ENCODE measurements at places on chromosomes 2 and 18.

DNA sequence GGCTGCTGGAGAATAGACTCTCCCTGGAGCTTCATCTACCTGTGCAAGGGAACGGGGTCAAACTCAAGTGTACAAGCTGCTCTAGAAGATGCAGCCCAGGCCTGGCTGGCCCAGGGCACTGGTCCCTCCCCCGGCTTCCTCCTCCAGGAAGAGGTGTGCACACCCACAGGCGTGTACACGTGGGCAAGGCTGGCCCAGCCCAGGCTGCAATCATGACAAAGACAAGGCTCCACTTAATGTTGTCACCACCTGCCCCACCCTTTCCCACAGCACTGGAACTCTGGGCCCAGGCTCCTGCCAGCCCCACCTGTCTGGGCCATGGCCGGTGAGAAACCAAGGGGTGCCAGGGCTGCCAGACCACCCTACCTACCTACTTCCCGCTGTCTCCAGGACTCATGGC is 29.6 kb upstream of the ALPP start:
- DNase-seq = no peak

DNA sequence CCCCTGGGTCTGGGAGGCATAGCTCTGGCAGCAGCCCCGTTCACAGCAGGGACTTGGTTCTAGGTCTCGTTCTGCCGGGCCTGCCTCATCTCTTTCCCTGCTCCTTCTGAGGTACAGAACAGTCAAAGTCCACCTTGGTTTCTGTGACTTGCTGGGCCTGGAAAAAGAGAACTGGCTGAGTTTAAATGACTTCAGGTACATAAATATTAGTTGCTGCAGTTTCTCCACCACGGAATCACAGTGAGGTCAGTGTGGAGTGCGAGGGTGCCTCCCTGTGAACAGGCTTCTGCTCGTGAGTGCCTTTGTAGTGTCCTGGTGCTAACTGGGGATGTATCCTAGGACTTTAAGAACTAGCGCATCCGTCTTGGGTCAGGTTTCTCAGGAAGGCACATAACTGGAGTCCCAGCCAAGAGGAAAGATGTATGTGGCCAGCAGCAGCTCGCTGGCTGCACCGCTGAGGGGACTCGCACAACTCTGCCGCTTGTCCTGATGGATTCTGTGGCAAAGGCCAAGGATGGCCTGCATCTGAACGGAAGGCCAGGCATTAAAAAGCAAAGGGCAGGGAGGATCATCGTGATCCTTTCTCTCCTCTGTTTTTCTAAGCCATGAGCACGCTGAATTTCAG is 188.6 kb downstream of the SH3RF3 start:
- no peak for DNase-seq

- DNase-seq = peak; percentile 70
Measured at GRCh38 chr2:48530033-48530811, at the start of gene STON1. STON1 (plus strand) TSS chr2:48530154; CDS start chr2:48580634, 50,480 bp downstream.

- no peak for DNase-seq
Measured at GRCh38 chr2:126908721-126909177, 10.1 kb downstream of the TEX51 start.

DNA sequence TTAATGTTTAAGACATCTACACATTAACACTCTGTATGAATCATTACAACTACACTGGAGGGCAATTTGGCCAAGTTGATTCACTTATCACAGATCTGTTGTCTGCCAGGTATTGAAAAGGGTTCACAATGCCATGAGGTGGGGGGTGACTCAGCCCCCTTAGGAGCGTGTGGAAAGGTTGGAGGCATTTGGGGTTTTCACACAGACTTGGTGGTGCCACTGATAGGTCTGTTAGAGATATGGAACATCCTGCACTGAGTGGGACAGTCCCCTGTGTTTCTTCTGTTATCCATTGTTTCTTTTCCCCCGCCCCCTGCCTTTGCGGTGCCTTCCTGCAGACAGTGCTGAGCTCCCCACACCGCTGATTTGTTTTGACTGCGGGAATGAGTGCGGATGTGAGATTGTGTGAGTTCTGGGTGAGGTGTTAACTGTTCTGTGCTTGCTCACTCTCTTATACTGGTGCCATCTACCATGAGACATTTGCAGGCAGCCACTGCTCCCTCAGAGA is 9.3 kb upstream of the TSN start:
- no peak for DNase-seq

- DNase-seq = no peak
Measured at GRCh38 chr2:180367815-180368214, 360.7 kb upstream of the CWC22 start.

GRCh38 chr2:23219666-23220065 is 165.3 kb upstream of the KLHL29 start:
- DNase-seq = no peak

DNA sequence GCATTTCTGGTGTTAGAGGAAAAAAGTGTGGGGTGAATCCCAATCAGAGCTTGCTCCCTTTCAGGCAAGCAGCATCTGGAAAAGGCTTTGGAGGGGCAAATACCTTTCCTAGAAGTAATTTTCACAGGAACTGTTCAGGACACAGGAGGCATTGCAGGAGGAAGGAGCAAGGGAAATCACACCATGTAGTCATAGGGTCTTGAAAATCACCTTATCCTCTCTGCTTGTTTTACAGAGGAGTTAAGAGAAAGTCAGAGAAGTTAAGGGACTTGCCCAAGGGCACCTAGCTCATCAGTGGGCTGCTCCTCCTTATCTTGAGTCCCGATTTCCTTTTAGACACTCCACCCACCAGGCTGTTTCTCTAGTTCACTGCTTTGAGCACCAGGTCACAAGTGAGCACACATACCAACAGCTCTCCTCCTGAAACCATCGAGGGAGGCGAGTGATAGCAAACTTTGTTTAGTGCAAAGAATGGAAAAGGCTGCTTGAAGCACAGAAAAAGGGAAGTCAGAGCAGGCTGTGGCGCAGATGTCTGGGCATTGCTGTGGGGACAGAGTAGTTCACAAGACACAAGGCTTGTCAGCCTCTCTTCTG is 89.2 kb upstream of the CXCR4 start:
- no peak for DNase-seq

DNA sequence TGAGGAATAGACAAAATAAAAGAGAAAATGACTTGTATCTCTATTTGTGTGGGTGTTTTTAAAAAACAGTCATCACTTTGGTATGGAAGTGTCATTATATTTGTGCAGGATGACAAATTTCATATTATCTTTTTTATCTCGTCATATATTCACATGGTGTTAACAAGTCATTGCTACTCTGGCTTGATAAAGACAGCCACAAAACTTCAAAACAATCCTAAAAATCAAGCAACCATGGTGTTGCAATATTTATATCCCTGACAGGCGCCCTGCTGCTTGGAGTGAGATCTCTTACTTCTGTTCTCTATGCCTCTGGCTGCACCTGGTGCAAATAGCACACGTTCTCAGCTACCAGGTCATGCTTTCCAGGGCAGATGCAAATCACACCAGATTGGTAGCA is 278.0 kb upstream of the EPHA4 start:
- DNase-seq = no peak

GRCh38 chr18:10776493-10776892 is 250.7 kb downstream of the NAPG start:
- DNase-seq = no peak

DNA sequence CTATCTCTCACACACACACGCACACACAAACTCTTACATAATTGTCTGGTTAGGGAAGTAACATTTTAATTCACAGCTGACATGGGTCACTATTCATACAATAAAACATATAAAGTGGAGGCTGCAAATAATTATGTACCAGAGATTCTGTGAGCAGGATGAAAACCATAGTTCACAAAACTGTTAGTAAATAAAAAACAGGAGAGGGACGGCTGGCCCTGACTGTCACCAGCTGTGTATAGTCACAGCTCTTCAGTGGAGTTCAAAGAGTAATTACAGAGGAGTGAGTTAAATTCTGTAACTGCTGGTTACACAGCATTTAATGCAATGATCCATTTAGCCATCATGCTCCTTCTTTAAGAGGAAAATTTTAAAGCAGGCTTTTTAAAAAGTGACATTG is 76.9 kb downstream of the NRXN1 start:
- no peak for DNase-seq

DNA sequence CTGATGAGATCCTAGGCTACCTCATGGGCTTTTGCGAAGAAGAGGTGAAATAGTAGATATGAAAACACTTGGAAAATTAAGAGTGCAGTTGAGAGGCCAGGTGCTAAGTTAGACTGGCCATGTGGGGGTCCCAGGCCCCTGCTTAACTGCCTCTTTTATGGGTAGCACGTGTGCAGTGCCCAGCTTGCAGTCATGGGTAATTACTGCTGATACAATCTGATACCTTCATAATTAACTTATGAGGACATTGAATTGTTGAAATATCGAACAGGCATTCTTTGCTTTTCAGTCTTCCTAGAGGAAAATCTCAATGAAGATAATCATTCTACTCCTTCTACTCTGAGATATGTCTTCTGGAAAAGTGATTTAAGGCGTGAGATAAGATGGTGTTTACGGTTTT is 11.6 kb downstream of the TRAF3IP1 start:
- no peak for DNase-seq

- DNase-seq = no peak
Measured at GRCh38 chr2:85162746-85163301, 29.6 kb downstream of the TCF7L1 start.

- DNase-seq = no peak
Measured at GRCh38 chr18:23563377-23564043, 22.8 kb downstream of the NPC1 start.

All from posterior cingulate gyrus (tissue), 11 donors.